ENCODE measurements at places on chromosomes 3 and 15.

GRCh38 chr3:43185274-43185982, 79.5 kb upstream of the POMGNT2 start:
- no peak for DNase-seq

DNA sequence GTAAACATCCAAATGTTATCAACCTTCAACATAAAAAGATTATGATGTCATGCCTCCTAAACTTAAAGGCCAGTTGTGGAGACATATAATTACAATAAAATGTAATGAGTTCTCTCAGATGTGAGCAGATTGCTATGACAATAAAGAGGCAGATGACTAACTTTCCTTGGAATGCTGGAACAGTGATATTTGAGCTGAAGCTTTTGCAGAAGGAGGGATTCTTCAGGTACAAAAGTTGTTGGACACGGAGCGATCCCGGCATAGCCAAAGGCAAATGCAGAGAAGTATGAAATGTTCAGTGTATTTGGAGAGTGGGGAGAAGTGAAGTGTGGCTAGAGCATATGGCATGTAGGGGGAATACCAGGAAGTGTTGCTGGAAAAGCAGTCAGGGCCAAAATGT, 520.1 kb downstream of the FGF12 start:
- DNase-seq: no peak

- DNase-seq: no peak
Observed at GRCh38 chr15:69141833-69142232, 18.6 kb upstream of the GLCE start.

DNA sequence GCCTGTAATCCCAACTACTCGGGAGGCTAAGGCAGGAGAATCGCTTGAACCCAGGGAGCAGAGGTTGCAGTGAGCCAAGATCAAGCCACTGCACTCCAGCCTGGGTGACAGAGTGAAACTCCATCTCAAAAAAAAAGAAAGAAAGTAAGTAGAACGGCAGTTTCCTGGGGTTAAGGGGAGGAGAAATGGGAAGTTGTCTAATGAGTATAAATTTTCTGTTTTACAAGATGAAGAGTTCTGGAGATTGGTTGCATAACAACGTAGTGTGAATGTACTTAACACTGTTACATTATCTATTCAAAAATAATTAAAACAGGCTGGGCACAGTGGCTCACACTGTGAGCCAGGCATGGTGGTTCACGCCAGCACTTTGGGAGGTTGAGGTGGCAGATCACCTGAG, 45.4 kb downstream of the GRK7 start:
- DNase-seq: no peak

DNA sequence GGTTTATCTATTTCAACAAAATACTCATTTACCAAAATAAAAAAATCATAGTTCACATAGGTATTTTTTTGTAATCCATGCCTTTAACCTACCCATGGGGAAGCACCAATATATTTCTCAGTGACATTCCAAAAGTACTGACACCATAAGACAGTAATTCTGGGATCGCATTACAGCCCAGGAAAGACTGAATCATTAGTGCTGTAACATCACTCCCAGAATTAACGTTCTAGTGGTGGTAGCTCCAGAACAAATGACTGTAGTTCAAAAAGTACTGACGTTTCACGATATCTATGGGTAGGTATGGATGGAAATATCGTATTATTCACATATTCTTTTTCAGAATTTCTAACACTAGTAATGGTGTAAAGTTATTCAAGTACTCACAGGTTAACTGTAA, 54.3 kb upstream of the NEK10 start:
- no peak for DNase-seq

DNA sequence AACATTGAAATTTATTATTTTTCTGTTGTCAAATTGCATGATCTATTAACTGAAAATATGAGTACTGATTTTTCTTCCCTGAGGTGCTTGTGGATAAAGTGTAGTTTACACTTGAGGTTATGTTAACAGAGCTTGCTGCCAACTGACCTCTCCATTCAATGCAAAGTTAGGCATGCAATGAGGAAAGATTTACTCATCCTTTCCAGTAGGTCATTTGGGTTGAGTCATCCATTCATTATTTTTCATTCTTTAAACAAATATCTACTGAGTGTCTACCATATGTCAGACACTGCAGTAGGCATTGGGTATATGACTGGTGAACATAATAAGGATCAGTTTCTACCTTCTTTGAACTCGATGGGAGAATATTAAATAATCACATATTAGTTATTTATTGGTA, 604.1 kb downstream of the EDEM1 start:
- DNase-seq: no peak

DNA sequence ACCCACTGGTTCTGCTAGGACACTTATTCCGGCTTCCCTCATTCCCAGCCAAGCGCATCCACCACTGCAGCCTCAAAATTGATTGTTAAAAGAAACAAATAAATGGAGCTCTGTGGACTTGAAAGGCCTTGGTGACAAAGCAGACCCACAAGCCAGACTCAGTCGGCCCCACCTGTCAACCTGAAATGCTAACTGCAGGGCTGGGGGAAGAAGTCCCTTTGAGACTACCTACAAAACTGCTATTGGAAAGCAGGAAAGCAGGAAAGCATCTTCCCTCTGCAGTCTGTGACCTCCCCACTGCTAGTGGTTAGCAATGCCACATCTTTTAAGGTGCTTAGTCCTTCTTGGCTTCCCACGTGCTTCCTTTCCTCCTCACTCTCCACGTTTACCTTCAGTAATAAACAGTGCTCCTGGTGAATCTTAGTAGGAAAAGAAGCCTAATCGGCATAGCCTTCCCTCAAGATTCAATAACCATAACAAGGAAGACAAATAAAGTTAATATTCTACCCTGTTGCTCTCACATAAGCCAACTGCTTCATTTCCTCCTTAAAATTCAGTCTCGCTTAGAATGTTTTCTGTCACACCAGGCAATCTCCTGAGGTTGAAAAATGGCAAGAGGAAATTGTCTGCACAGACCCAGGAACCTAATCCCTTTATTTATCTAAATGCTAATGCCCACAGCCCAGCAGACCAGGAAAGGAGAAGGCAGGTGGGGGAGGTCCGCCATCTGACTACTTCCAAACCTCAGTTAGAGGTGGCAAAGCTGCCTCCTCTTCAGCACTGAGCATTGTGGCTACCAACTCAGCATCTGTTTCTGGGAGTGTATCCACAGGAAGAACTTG, 296.2 kb downstream of the NEK10 start:
- no peak for DNase-seq

DNA sequence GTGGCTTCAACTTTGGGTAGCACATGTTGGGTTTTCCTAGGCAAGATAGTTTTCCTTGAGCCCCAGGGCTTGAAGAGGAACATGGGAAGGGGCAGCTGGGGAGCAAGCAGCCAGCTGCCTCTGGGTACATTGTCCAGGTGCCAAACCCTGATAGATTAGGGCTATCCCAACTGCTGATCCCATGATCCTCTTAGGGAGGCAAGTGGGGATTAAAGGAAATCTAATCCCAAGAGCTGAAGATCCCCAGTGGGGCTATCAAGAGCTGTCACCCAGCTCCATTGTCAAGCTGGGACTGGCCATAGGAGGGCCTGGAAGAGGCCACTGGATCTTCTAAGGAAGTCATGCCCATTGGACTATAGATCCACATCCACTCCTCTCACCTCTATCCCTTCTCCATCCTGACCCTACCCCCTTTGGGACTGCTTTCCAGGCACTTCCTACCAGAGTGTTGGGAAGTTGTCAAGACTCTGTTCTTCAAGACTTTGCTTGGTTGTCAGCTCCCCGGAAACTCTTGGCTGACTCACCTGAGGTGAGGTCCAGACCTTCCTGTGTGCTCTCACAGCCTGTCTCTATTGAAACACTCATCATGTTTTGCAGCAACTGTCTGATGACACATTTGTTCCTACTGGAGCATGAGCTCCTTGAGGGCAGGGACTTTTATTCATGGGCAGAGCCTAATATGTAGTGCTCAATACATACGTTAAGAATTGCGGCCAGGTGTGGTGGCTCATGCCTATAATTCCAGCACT, 5.9 kb downstream of the CAMK2N2 start:
- DNase-seq: no peak

GRCh38 chr3:186990878-186991308, 60.6 kb downstream of the ST6GAL1 start:
- no peak for DNase-seq

GRCh38 chr15:57306944-57307411, 69.3 kb upstream of the CGNL1 start:
- no peak for DNase-seq

- DNase-seq: no peak
Observed at GRCh38 chr3:14329116-14329830, 73.1 kb upstream of the SLC6A6 start.

- no peak for DNase-seq
Observed at GRCh38 chr3:197748597-197749314, 927 bp upstream of the FYTTD1 start.

DNA sequence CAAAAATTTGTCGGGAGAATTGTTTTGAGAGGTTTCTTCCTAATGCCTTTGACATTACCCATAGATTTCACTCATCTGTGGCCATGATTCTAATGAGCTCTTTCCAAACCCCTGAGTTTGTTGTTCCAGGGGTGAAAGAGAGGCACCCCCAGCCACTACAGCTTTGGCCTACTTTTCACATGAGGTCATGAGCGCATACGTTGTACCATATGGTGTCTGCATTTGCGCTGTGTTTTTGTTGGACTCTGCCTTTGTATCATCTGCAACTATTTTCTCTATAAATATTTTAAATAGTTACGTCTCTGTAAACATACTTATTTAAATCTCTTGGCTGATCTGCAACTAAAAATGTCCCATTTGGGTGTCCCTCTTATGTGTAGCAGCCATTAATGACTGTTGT, 107.9 kb downstream of the LRTM1 start:
- DNase-seq: no peak

DNA sequence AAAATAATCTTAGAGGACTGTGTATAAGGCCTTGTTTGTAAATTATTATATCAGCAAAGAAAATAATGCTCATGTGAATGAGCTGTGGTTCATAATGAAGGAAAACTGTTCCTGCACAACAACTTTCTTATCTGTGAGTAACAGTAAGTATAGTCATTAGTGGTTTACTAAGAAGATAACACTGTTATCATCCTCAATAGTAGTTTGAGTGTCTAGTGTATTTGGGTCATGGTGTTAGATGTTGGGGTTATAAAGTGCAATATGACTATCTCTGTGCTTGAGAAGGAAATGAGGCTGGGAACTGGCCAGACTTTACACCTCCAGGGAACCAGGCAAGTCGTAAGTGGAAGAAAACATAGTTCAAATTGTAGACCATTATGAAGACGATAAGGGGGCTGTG, 15.6 kb downstream of the VPS8 start:
- DNase-seq: no peak

DNA sequence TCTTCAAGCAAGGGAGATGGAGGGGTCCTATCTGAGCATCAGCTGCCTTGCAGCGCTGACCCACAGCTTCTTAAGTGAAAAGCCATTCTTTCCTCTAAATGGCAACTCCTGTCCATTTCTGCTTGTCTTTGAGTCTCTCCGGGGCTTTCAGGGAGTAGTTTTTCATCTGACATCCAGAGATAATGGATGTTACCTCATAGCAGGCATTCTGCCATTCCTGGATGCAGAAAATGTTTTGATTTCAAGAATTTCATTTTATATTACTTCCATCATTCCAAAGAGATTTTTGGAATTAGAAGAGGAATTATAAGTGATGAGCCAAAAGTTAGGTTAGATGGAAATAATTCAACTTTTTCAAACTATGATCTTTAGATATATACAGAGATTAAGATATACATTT, 44.9 kb upstream of the GABRG3 start:
- DNase-seq: no peak

DNA sequence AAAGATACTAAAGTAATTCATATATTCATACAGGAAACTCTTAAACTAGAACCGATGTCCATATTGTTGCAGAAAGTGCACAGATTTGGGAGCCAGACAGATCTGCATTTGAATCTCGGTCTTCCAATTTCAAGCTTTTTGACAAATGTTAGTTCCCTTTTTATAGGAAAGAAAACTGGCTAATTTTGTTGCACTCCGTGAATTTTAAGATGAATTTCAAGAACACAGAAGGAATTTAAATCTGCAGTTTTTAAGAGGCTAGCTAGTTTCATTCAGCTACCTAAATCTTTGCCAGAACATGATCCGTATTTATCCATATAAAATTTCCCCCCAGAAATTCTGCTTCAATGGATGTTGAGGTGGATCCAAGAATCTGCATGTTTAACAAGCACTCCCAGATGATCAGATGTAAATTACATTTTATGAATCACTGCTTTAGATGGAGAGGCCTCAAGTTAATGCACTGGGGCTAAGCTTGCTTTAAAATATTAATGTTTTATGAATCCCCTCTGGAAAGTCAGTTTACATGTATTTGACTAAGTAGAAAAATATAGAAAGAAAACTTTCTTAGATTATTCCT, 1296.3 kb upstream of the CADM2 start:
- DNase-seq: no peak

DNA sequence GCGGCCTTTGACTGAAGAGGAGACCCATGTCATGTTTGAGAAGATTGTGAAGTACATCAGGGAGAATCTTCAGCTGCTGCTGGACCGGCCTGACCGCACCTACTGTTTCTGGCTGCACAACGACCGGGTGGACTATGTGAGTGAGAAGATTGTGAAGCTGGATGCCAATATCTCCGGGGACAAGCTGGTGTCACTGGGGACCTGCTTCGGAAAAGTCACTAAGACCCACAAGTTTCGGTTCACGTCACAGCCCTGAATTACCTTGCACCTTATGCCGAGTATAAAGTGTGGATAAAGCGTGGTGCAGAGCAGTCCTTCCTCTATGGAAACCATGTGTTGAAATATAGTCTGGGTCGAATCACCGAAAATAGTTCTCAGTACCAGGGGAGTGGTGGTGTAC, 16.0 kb upstream of the DNAJC13 start:
- DNase-seq: no peak

DNA sequence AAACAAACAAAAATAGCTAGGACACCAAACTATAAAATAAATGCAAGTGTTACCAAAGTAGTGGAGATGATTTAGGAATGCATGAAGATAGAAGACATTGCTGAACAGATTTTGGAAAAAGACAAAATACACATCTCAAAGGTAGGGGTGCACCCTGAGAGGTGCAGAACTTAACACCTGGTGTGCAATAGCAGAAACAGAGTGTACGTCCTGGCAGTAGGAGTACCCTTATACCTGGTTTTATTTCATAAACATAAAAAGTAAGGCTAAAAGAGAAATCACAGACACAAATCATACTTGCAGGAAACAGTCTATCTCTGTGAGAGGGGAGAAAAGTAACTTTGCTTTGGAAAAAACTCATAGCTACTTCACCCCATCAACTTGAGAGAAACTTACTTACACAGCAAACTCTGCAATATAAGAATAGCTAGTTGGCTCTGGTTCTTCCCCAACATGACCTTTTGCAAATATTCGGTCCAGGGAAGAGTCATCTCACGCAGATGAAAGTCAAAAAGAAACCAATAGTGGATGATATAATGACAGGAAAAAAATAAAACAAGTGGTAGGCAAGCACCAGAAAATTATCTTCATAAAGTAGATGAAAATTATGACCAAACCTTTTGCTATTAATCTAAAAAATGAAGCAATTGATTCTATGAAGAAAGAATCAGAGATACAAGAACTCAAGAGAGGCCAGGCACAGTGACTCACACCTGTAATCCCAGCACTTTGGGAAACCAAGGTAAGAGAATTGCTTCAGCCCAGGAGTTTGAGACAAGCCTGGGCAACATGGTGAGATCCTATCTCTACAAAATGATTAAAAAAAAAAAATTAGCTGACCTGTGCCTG, 108.9 kb upstream of the BNIP2 start:
- DNase-seq: no peak

- DNase-seq: no peak
Observed at GRCh38 chr3:139473155-139473771, 3.1 kb downstream of the RBP2 start.

All from left hindlimb (tissue), 1 donor.